ENCODE measurements at places on chromosomes 12 and 14.

DNA sequence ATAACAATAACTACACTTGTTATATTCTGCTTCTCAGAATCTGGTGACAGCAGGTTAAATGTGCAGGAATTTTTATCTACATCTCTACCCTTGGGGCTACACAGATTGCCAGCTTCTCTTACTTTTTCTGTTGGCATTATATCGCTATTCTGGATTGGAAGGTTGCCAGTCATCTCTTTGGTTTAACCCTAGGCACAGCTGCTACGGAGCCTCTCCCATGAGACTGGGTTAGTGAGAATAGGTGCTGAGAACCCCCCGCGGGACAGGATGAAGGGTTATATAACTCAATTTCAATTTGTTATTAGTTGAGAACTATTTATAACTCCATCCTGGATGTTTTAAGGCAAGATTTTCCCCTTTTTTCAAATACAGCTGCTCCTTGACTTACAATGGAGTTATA is 73.1 kb downstream of the ACADS start:
- DNase-seq = no peak

- DNase-seq = no peak
Measured at GRCh38 chr12:104615048-104615561, 158.4 kb downstream of the CHST11 start.

GRCh38 chr14:77082356-77082755 is 15.7 kb upstream of the CIPC start:
- no peak for DNase-seq

- peak; percentile 14 for DNase-seq
Measured at GRCh38 chr12:32483499-32483898, 84.1 kb downstream of the FGD4 start.

DNA sequence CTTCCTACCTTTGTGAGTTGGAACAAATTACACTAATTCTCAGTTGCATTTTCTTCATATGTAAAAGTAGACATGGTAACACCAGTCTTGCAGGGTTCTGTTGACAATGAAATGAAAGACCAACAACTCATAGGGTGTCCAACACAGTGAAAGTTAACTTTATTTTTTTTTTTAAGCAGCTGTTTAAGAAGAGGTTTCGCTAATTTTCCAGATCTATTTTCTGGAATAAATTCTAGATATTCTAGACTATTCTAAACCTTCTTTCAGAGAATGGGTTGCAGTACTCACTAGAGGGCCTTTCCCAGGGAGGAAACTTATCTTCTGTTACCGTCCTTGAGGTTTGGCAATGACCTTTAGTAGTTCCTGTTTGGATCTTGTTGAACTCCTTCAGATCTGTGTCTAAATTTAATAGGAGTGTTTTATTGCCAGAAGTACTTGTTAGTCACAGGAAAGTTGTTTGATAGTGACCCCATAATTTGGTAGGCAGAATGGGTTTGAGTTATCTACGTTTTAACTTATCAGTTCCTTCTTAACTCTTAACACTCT is 2.8 kb upstream of the ART4 start:
- no peak for DNase-seq

- DNase-seq = no peak
Measured at GRCh38 chr12:3252450-3252891, 175.3 kb downstream of the TSPAN9 start.

- no peak for DNase-seq
Measured at GRCh38 chr12:124375789-124376175, 80.9 kb downstream of the RFLNA start.

DNA sequence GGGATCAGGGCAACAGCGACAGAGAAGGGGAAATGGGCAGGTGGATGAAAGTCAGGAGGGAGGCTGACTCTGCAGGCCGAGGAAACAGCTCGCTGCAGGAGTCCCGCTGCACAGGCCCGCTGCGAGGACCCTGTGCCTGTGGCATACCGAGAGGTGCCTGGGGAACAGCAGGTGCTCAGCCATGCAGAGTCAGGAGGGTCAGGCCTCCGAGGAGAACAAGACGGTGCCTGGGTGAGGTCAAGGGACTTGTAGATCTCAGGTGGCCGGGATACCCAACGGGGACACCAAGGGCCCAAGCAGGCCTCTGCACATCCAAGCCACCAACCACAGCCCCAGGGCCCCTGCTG is 67.5 kb downstream of the NCOR2 start:
- no peak for DNase-seq

GRCh38 chr12:78290606-78291345 is 460.1 kb downstream of the NAV3 start:
- DNase-seq = no peak

- DNase-seq = no peak
Measured at GRCh38 chr12:123078531-123079155, 72.2 kb downstream of the PITPNM2 start.

- DNase-seq = peak; percentile 68
Measured at GRCh38 chr12:45670346-45671065, 59.0 kb upstream of the ARID2 start.

DNA sequence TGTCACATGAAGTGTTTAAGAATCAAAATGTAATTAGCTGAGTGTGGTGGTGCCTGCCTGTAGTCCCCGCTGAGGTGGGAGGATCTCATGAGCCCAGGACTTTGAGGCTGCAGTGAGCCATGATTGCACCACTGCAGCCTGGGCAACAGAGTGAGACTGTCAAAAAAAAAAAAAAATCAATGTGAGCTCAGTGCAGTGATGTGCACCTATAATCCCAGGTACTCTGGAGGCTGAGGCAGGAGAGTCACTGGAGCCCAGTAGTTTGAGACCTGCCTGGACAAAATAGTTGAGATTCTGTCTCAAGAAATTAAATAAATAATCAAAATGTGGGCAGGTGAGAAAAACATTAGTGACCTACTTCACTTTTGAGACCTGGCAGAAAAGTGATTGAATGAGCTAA is 140.0 kb downstream of the MON2 start:
- no peak for DNase-seq

DNA sequence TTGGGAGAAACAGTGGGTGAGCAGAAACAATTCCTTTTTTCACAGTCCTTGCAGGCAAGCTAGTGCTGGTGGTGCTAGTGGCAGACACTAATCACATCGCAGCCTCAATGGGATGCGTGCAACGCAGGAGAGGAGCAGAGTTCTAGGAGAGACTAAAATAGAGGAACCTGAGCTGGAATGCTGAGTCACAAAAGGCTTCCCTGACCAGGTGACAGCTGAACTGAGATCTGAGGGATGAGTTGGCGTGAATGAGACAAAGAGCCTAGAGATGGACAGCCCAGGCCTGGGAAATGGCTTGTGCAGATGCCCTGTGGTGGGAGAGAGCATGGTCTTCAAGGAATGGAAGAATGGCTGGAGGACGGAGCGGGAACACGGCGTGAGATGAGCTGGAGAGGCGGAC is 25.8 kb downstream of the ACADS start:
- DNase-seq = peak; percentile 6

- DNase-seq = no peak
Measured at GRCh38 chr14:21912367-21912766, 238.7 kb upstream of the OR4E1 start.

DNA sequence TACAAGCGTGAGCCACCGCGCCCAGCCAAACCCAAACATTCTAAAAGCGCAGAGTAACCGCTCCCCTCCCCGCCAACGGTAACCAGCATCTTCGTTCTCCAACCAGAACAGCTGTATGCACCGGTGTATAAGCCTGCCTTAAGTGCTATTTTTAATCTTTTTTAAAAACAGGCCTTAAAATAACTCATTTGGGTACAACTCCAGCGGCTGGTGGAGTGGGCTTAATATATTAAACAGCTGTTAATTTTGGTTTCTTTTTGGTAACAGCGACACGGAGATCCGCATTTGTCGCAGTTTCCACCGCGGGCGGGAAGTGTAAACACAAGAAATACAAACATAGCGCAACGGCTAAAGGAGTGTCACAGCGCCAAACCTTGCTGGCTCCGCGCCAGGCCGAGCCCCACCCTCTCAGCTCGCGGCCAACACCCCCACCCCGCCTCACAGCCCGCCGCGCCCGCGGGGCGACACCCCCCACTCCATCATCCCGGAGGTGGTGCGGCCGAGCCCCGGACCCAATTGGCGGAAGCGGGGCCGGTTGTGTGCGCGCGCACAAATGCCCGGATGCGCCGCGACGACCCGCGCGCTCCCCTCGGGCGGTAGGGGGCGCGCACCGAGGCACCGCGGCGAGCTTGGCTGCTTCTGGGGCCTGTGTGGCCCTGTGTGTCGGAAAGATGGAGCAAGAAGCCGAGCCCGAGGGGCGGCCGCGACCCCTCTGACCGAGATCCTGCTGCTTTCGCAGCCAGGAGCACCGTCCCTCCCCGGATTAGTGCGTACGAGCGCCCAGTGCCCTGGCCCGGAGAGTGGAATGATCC is at the start of gene MDM2:
Gene MDM2, plus strand, starts transcription at position 602 of the 812 bp plus-strand sequence. CDS start 301 bp downstream, outside the sequence.
- peak; percentile 92 for DNase-seq

DNA sequence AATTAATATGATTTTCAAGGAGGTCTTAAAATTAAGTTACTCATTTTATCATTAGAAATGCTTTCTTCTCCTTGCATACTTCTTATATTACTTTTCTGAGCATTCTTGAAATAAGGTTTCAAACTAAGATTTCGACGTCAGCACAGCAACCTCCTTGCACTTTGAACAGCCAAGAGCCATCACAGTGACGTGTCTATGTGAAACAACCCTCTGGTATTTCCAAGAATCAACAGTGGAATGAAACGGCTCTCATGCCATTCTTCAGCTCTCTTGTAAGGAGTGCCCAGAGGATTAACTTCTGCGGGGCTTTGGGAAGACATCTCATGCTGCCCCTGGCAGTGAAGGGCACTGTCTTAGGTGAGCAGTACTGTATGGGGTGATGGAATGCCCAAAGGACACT is 109.2 kb downstream of the EFCAB11 start:
- DNase-seq = no peak

- no peak for DNase-seq
Measured at GRCh38 chr14:63269561-63270225, 49.0 kb downstream of the GPHB5 start.

DNA sequence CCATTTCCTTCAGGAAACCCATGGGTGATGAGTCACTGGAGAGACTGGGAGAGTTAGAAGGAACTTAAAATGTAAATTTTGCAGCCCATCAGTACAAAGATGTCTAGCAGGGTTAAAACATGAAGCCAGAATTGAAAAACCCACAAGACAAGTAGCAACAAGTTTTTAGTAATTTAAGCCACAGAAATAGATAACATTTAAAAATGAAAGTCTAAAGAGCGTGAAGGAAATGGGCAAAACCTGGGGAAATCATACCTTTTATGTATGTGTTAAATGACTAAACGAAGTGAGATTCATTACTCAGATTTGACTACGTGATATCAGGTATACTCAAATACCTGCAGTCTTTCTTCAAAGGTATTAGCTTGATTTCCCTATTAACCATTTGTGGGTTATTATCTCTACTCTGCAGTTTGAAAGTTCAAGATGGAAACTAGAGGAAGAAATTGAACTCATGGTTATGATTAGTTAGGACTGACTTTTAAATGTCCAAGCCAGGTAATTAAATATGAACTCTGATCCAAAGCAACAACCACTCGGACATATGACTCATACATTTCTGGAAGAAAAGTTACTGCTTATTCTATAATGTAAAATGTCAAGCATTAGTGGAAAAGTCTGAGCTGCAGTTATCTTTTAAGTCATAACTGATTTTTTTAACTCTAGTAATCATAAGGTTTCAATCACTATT is 84.1 kb downstream of the ITPR2 start:
- peak; percentile 56 for DNase-seq

GRCh38 chr12:108730365-108731104 is 783 bp downstream of the CORO1C start:
- peak; percentile 65 for DNase-seq

DNA sequence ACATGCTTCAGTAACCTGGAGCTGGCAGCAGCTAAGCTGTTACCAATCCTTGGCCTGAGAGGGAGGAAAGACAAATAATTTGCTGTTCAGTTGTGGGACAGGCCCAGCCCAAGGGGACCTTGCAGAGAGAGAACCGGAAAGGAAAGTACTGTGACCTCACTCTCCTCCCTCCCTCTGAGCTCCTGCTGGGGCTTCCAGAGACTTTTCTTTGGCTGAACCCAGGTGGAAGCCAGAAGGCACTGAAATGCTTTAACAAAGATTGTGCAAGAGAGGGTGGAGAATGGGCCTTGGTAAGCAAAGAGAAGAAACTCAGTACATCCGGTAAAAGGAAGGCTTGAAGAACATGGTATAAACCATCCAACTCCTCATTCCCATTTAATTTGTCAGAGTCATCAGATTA is 457.1 kb downstream of the GLT1D1 start:
- DNase-seq = no peak

DNA sequence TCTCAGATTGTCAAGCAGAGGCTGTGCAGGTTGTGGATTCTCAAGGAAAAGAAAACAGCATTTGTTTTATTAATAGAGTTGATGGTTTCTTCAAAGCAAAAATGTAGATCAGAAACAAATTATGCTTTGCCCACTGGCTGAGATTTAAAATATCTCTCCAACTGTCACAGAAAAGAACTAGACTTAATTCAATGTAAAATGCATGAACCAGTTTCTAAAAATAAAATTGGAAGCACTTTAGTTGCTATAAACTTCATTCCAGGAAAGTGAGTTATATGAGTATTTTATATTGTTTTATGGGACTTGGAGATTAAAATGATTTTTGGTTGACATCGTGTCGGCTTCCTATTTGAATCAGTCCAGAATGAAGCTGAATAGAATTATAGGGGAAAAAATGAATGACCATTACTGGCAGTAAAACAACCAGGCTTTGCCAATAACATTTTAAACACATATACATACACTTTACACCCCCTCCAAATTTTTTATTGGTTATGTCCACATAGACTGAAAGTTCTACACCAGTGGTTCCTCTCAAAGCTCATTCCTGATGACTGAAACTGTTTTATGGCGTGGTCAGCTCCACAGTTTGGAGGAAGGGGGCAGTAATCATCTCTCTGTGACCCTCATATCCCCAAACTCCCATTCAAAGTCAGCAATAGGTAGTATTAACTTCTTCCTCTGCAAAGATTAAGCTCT is 55.5 kb upstream of the DAAM1 start:
- DNase-seq = no peak

DNA sequence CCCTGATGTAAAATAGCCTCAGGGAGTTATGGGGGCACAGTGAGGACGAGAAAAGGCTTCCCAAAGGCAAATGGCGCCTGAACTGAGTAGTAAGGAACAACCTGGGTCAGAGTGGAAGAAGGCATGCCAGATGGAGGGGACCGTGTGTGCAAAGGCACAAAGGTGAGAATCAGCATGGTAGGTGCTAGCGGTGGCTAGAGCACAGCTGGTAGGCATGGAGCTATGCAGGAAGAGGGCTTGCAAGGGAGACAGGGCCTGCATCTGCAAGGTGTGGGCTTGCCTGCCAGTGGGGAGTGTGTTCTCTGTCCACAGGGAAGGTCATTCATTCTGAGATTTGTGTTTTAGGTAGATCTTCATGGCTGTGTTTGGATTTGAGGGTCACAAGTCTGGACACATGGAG is 18.5 kb upstream of the HSP90AA1 start:
- no peak for DNase-seq

- DNase-seq = no peak
Measured at GRCh38 chr12:130192642-130193345, 30.5 kb downstream of the FZD10 start.

DNA sequence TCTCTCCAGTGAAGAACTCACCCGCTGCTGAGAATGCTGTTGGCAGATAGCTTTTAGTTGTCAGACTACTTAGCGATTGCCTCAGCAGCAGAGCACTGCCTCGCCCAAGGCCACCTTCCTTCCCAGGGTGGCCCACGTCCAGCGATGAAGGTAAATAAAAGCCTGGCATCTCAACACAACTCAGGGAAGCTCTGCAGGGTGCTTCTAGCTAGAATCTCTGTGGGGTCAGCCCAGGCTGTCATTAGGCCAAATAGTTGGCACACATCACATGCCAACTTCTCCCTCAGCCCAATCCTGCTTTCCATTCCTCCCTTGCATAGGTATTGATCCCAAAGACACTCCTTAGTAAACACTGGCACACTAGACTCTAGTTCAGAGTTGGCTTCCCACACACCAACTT is 368.1 kb upstream of the TMTC1 start:
- DNase-seq = no peak
